ENCODE measurements at places on chromosomes 6 and 20. TPM values are rescaled to one million over a fixed set of nuclear protein-coding genes. Genes with fewer than 3 reads are reported as not detected.

- no peak for DNase-seq
These were observed 87.6 kb downstream of the AGPAT4 start for GRCh38 chr6:161186173-161186769.

- DNase-seq = no peak
These were observed 23.5 kb downstream of the CHD6 start for GRCh38 chr20:41594514-41595322.

The RWDD2A gene
- 5.1 TPM for total RNA-seq

DNA sequence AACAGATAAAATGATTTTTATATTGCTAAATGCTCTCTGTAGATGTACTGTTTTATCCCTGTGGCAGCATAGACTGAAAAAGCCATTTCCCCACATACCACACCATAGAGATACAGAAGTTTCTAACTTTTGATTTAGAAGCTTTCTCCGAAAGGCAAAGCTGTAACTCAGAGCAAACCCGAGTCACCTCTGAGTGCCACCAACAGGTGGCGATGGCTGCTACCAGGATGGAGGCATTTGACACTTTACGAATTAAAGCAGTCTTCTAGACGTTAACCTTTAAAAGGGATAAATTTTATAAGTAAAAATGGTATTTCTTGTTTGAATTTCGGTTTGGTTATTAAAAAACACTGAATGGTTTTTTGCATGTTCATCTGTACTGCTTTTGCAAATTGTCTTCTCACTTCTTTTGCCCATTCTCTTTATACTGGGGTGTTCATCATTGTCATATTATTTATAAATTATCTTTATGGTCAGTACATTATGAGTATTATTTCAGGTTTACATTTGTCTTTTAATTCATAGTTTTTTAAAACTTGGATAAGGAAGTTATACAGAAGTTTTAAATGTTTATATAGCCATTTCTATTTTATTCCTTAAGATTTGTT lies 201.0 kb upstream of the CEP162 start:
- DNase-seq = peak; percentile 87

The ARMC2 gene
- 8.1 TPM for total RNA-seq

DNA sequence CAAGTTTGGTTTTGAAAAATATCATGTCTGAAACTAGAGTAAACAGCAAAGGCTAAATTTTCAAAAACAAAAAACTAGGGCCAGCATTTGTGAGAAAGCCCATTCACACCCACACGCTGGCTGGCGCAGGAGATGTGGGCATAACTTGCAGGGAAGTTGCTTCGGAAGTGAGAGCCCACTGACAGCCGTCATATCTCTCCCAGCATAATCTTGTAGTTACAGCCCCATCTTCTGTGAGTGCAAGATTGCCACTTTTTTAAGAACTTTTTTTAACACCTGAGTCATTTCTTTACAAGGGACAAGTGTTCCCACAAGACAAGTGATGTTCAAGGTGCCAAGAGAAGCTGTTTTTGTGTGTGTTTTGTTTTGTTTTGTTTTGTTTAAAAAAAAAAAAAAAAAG lies 212.5 kb upstream of the CNR1 start:
- DNase-seq = no peak

DNA sequence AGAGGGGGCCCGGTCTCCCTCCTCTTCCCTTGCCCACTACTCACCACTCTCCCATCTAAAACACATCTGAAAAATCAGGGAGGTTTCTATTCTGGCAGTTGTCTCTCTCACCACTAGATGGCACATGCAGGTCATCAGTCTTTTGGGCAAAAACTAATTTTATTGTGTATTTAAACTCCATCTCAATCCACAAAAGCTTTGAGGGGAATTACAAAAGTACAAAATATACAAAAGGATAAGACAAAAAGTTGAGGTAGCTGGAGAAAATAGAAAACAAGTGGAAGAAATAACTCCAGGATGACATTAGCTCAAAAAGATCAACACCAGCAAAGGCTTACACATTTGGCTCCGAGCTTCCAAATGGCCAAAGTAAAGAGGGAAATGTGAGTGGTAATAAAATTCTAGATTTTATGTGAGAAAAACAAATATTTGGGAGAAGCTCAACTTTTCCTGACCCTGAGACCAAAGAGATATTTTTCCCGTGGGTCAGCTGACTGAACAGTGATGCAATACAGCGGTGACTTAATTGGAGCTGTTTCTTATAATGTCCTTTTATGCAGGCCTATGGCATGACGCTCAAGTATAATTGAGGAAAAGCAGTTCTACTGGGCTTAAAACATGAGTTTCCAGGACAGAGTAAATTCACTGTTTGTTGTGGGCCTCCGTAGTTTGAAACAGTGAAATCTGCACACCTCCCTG lies 79.8 kb upstream of the CHD6 start:
- DNase-seq = peak; percentile 64

The GINS1 gene
- 48.6 TPM for total RNA-seq

Measured in endodermal cell (in vitro differentiated cells).